Left ventricle myocardium inferior (tissue), 1 donor: ENCODE measurements at places on chromosomes 7 and 10. TPM values are rescaled to one million over a fixed set of nuclear protein-coding genes. Genes with fewer than 3 reads are reported as not detected.
A peak's percentile ranks its signal among the peaks of the same experiment; 100 is the strongest.

Gene OR2A12
- total RNA-seq, result not detected

- no peak overlapping the region for H3K27ac ChIP-seq
- H3K27me3 ChIP-seq, result no peaks in the 10 kb centered on the region
- H3K4me1 ChIP-seq, result peaks cover 8% of the 10 kb centered on the region
- no peak for DNase-seq
- peaks cover 35% of the 10 kb centered on the region for H3K36me3 ChIP-seq
- no peak overlapping the region for H3K4me3 ChIP-seq
Observed at GRCh38 chr7:23276376-23276775, 22.8 kb upstream of the MALSU1 start.

DNA sequence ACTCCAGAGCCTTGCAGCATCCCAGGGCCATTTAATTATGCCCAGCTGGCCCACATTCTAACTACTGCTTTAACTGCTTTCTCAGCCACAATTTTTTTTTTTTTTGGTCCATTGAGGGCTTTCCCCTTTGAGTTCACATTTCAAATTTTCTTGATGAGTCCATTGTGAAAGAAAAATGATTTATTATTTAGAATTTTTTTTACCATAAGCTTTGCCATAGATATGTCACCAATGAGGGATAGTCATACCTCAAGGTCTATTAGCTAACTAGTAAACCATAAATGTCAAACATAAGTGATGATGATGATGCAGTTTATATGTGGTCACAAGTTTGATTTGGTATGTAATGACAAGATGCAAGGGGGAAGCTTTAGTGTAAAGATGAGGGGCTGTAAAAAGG, 282.9 kb downstream of the BICC1 start:
- H3K36me3 ChIP-seq, result no peaks in the 10 kb centered on the region
- no peak for DNase-seq
- no peaks in the 10 kb centered on the region for H3K27me3 ChIP-seq
- H3K4me3 ChIP-seq, result no peak overlapping the region
- peaks cover 8% of the 10 kb centered on the region for H3K4me1 ChIP-seq
- H3K27ac ChIP-seq, result no peak overlapping the region

GRCh38 chr7:50615519-50616080, 50.4 kb upstream of the DDC start:
- H3K4me3 ChIP-seq, result no peak overlapping the region
- no peaks in the 10 kb centered on the region for H3K27me3 ChIP-seq
- H3K27ac ChIP-seq, result no peak overlapping the region
- H3K36me3 ChIP-seq, result peaks cover 60% of the 10 kb centered on the region

- peak; percentile 53 for DNase-seq
- peak overlapping the region; percentile 67 for H3K4me3 ChIP-seq
- no peaks in the 10 kb centered on the region for H3K36me3 ChIP-seq
- H3K27ac ChIP-seq, result peak overlapping the region; percentile 56
- peaks cover 45% of the 10 kb centered on the region for H3K4me1 ChIP-seq
Observed at GRCh38 chr10:70673043-70673928, 980 bp downstream of the ADAMTS14 start.

Gene DIP2C
- total RNA-seq, result 30.8 TPM

Gene FAM200A
- total RNA-seq, result 6.4 TPM

DNA sequence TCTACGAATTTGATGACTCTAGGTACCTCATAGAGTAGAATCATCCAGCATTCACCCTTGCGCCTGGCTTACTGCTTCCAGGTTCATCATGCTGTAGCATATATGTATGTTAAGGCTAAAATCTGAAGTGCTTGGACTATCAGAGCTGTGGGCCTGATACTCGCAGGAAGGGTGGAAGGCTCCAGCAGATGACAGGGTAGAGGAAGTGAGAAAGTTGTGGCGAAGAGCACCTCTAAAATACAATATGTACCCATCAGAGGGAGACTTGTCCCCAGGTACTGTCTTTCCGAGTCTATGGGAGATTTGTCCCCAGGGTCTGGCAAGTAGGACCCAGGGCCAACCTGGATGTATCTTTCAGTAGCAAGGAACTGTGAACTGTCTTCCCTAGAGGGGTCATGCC, 48.1 kb upstream of the PLEKHA1 start:
- H3K27ac ChIP-seq, result no peak overlapping the region
- H3K36me3 ChIP-seq, result no peaks in the 10 kb centered on the region
- no peak overlapping the region for H3K4me3 ChIP-seq
- H3K27me3 ChIP-seq, result no peaks in the 10 kb centered on the region

- no peaks in the 10 kb centered on the region for H3K27me3 ChIP-seq
- no peak overlapping the region for H3K4me3 ChIP-seq
- no peak overlapping the region for H3K27ac ChIP-seq
- H3K36me3 ChIP-seq, result no peaks in the 10 kb centered on the region
- DNase-seq, result no peak
Observed at GRCh38 chr10:61819208-61819607, 82.3 kb upstream of the ARID5B start.

GRCh38 chr10:119542988-119543813, 682 bp upstream of the RGS10 start:
- H3K27ac ChIP-seq, result peak overlapping the region; percentile 65
- H3K4me1 ChIP-seq, result peaks cover 22% of the 10 kb centered on the region
- H3K27me3 ChIP-seq, result peaks cover 64% of the 10 kb centered on the region
- peak; percentile 61 for DNase-seq
- peak overlapping the region; percentile 79 for H3K4me3 ChIP-seq
- no peaks in the 10 kb centered on the region for H3K36me3 ChIP-seq

GRCh38 chr10:3978761-3979160, 193.8 kb upstream of the KLF6 start:
- no peaks in the 10 kb centered on the region for H3K27me3 ChIP-seq
- no peaks in the 10 kb centered on the region for H3K4me1 ChIP-seq
- no peak for DNase-seq
- no peak overlapping the region for H3K4me3 ChIP-seq
- no peak overlapping the region for H3K27ac ChIP-seq

GRCh38 chr10:80518143-80518806, 19.4 kb upstream of the SH2D4B start:
- H3K36me3 ChIP-seq, result peaks cover 74% of the 10 kb centered on the region
- peaks cover 74% of the 10 kb centered on the region for H3K4me1 ChIP-seq
- no peaks in the 10 kb centered on the region for H3K27me3 ChIP-seq
- H3K4me3 ChIP-seq, result peak overlapping the region; percentile 17

Gene ADAM22
- total RNA-seq, result 1.9 TPM

GRCh38 chr7:86914551-86914950, 144.9 kb downstream of the ELAPOR2 start:
- no peaks in the 10 kb centered on the region for H3K4me1 ChIP-seq
- no peak for DNase-seq
- no peak overlapping the region for H3K4me3 ChIP-seq
- H3K27me3 ChIP-seq, result no peaks in the 10 kb centered on the region
- H3K36me3 ChIP-seq, result peaks cover 2% of the 10 kb centered on the region
- H3K27ac ChIP-seq, result no peak overlapping the region

- H3K27ac ChIP-seq, result peak overlapping the region; percentile 98
- DNase-seq, result no peak
- no peaks in the 10 kb centered on the region for H3K27me3 ChIP-seq
- peak overlapping the region; percentile 93 for H3K4me3 ChIP-seq
Observed at GRCh38 chr10:125155101-125155500, 5.3 kb downstream of the CTBP2 start.

GRCh38 chr10:57952741-57953140, 315.0 kb downstream of the IPMK start:
- H3K27ac ChIP-seq, result no peak overlapping the region
- no peak overlapping the region for H3K4me3 ChIP-seq
- H3K4me1 ChIP-seq, result no peaks in the 10 kb centered on the region

DNA sequence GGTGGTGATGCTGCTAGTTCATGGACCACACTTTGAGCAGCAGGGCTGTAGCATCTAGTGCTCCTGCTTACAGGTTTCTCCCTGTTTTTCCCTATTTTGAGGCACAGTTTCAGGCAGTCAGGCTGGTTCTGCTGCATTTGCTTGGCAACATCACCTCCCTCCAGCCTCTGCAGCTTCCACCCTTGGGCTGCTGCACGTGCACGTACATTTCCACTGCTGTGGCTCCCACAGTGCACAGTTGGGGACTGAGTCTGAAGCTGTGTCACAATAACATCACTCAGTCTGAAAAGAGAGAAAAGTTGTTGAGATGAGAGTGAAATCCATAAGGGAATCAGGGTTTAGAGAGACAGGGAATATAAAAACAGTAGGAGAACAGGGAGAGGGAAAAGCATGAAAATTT, 230.7 kb upstream of the FZD1 start:
- peaks cover 13% of the 10 kb centered on the region for H3K4me1 ChIP-seq
- H3K27me3 ChIP-seq, result no peaks in the 10 kb centered on the region
- no peak overlapping the region for H3K4me3 ChIP-seq
- no peaks in the 10 kb centered on the region for H3K36me3 ChIP-seq

DNA sequence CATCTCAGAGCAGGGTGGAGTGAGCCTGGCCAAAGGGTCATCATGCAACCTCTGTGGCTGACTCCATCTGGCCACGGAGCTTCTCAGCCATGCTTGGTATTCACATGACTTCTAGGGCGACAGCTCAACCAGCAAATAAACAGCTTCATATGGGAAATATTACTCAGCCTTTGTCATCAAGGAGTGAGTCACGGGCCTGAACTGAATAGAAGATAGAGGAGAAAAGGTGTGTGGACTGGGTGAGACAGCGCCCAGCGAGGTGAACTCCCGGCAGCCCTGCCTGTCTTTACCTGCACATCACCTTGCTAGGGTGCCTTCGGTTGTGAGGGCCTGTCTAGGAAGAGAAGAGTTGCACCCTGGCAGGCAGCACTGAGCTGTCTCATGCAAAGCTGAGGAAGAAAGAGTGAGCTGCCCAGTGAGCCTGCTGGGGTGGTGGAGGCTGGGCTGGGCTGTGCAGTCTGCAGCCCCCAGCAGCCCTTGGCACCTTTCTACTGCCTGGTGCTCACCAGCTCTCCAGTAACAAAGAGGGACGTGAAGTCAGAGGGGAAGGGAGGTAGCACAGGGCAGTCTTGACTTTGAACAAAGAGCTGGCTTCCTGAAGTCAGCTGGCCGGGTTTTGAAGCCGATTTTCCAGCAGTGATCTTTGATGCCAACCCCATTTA, 114.2 kb downstream of the EGFR start:
- peaks cover 68% of the 10 kb centered on the region for H3K4me1 ChIP-seq
- no peaks in the 10 kb centered on the region for H3K36me3 ChIP-seq
- no peaks in the 10 kb centered on the region for H3K27me3 ChIP-seq
- DNase-seq, result no peak
- no peak overlapping the region for H3K4me3 ChIP-seq

DNA sequence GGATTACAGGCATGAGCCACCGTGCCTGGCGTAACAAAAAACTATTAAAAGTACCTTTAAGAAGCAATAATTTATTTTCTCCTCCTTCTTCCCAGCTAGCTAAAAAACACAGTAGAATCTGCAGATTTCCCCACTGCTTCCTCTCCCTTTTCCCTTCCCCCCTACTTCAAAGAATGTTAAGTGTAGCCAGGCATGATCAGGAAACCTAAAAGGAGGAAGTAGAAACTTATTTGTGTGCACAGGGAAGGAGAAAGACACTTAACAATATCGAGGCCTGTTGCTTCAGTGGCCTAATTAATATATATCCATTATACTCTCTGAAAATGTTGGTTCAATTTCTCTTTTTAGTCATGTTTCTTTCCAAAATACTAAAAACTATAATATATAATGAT, 127.7 kb downstream of the NRBF2 start:
- peaks cover 6% of the 10 kb centered on the region for H3K36me3 ChIP-seq
- H3K4me1 ChIP-seq, result peaks cover 96% of the 10 kb centered on the region
- peak overlapping the region; percentile 68 for H3K27ac ChIP-seq
- no peaks in the 10 kb centered on the region for H3K27me3 ChIP-seq
- no peak overlapping the region for H3K4me3 ChIP-seq

Gene AASS
- total RNA-seq, result 34.7 TPM

GRCh38 chr7:27105301-27106031, 3.0 kb upstream of the HOXA2 start:
- no peaks in the 10 kb centered on the region for H3K36me3 ChIP-seq
- H3K27me3 ChIP-seq, result peaks cover 100% of the 10 kb centered on the region
- H3K4me1 ChIP-seq, result peaks cover 28% of the 10 kb centered on the region
- no peak overlapping the region for H3K27ac ChIP-seq
- DNase-seq, result no peak

Gene FAM20C
- 22.2 TPM for total RNA-seq

Gene PLCE1
- 11.2 TPM for total RNA-seq

DNA sequence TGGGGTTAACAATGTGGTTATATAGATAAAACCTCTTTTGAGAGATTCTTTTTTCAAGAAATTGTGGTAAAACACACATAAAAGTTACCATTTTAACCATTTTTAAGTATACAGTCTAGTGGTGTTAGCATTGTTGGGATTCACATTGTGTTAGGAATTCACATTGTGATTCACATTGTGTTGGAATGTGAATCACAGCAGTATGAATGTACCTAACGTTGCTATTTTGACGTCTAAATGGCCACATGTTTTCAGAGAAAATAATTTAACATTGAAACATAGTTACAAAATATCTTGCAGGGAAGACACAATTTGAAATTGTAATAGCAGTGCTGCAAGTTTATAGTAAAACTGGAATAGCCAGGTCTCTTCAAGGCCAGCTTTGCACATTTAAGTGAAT, 129.0 kb downstream of the BICC1 start:
- DNase-seq, result no peak
- H3K4me3 ChIP-seq, result no peak overlapping the region
- H3K27ac ChIP-seq, result no peak overlapping the region
- H3K36me3 ChIP-seq, result no peaks in the 10 kb centered on the region
- no peaks in the 10 kb centered on the region for H3K27me3 ChIP-seq

Gene RGR
- total RNA-seq, result 0.19 TPM

- H3K4me3 ChIP-seq, result no peak overlapping the region
- no peaks in the 10 kb centered on the region for H3K4me1 ChIP-seq
- no peak for DNase-seq
- H3K27me3 ChIP-seq, result no peaks in the 10 kb centered on the region
- no peak overlapping the region for H3K27ac ChIP-seq
Observed at GRCh38 chr7:24660546-24660945, 87.3 kb downstream of the PALS2 start.
